Foreskin keratinocyte (primary cell): ENCODE measurements at places on chromosomes 1 and 21.
A peak's percentile ranks its signal among the peaks of the same experiment; 100 is the strongest.

DNA sequence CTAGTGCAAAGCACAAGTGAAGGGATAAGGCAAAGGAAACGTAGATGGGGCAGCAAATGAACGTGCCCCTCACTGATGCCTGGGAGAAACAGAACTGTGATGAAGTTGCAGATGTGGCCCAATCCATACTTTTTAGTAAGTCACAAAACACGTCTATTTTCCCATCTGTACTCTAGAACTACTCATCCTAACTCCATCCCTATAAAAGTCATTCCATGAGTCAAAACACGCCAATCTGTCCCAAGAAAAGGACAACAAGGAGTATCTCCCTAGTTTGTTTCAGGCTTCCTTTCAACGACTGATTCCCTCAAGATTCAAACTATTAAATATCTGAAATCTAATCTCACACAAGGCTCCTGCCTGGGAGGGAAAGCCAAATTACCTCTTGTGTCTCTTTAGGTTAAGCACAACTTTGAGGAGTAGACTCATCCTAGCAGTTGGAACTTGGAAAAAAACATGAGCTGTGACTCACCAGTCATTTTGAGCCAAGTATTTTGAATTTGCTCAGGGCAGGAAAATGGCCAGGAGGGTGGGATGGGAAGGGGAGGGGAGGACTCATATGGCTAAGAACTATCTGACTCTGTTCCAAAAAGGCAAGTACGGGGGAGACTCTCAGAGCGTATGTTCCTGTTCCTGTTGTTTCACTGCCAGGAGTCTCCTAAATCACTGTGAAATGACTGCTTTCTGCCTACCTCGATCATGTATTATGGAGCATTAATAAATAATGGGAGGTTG lies 214.5 kb upstream of the CAMK1G start:
- DNase-seq, result peak; percentile 93

- peak; percentile 75 for DNase-seq
Observed at GRCh38 chr1:51061231-51061918, 40.7 kb upstream of the C1orf185 start.

DNA sequence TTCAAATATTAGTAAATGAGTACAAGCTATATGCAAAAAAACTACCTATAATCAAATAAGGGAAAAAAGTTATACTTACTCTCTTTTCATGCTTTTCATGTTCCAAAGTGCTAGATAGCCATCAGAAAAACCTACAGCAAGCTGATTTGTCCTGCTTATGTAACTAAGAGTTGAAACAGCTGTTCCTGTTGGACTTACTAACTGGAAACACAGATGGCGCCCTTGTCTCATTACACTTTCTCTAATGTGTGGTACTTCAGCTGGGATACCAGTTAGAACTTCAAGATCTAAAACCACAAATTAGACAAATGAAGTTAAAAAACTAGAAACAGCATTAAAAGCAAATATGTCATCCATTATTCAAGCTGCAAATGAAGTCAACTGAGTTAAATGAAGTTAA lies 24.3 kb downstream of the AHCTF1 start:
- no peak for DNase-seq

DNA sequence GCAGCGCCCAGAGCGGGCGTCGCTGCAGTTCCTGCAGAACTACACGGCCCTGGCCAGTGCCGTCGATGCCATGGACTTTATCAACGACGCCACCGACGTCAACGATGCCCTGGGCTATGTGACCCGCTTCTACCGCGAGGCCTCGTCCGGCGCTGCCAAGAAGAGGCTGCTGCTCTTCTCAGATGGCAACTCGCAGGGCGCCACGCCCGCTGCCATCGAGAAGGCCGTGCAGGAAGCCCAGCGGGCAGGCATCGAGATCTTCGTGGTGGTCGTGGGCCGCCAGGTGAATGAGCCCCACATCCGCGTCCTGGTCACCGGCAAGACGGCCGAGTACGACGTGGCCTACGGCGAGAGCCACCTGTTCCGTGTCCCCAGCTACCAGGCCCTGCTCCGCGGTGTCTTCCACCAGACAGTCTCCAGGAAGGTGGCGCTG lies 22.0 kb downstream of the COL6A1 start:
- no peak for DNase-seq

DNA sequence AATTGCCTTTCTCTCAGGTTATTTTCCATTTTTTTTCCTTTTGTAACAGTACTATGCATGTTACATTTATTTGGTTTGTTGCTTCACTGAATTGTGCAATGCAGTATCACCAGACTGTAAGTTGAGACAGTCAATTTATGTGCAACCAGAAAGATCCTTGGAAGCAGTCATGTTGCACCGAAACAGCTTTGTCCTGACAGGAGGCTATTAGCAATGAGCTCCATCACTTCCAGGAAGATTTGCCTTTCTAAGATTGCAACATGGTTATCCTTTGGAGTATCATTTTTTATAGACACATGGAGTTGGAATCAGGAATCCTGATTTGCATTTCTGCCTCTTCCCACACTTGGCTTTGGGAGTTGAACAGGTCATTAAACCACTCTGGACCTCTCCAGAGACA lies 84.5 kb upstream of the ST6GALNAC5 start:
- DNase-seq, result no peak

DNA sequence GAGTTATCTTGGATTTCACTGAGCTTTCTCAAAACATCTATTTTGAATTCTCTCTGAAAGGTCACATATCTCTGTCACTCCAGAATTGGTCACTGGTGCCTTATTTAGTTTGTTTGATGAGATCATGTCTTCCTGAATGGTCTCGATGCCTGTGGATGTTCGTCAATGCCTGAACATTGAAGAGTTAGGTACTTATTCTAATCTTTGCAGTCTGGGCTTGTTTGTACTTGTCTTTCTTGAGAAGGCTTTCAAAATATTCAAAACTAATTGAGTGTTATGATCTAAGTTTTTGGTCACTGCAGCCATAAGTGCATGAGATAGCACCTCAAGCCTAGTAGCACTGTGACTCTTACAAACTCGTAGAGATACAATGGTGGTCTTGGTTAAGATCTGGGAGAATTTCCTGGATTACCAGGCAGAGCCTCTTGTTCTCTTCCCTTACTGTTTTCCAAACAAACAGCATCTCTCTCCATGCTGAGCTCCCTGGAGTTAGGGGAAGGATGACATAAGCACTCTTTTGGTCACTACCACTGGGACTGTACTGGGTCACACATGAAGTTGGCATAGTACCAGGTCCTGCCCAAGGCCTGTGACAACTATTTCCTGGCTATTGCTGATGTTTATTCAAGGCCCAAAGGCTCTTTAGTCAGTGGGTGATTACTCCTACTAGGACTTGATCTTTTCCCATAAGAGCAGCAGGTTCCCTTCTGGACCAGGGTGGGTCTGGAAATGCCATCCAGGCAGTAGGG lies 25.6 kb downstream of the SLC22A15 start:
- DNase-seq, result peak; percentile 69

- DNase-seq, result no peak
Observed at GRCh38 chr1:156024801-156025200, 4.0 kb upstream of the SSR2 start.

- no peak for DNase-seq
Observed at GRCh38 chr1:196423612-196424011, 184.6 kb downstream of the KCNT2 start.

DNA sequence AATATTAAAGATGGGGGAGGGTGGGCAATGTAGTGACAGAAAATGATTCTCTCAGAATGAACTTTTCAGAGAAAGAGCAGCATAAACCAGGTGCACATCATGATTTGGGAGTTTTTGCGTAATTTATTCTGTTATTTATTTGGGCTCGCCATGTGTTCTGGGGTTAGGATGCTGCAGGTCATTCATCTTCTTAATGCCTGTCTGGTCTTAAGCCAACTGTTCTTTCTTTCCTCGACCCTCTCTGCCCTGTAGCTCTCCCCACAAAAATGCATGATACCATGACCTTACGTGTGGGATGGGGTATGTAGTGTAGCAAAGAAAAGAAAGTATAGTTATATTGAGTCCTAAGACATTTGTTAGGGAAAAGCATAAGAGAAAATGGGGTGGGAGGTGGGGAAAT lies 12.3 kb upstream of the TARS2 start:
- no peak for DNase-seq

DNA sequence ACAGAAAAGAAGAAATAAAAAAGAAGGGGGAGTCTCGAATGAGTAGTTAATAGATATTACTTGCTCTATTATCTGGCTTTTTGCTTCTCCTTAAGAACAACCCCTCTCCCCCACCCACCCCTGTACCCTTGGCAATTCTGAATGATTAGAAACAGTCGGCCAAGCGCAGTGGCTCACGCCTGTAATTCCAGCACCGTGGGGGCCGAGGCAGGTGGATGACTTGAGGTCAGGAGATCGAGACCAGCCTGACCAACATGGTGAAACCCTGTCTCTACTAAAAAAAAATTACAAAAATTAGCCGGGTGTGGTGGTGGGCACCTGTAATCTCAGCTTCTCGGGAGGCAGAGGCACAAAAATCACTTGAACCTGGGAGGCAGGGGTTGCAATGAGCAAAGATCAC lies 42.7 kb downstream of the GATAD2B start:
- no peak for DNase-seq

GRCh38 chr1:211643324-211644212 lies 31.9 kb downstream of the NEK2 start:
- peak; percentile 48 for DNase-seq

DNA sequence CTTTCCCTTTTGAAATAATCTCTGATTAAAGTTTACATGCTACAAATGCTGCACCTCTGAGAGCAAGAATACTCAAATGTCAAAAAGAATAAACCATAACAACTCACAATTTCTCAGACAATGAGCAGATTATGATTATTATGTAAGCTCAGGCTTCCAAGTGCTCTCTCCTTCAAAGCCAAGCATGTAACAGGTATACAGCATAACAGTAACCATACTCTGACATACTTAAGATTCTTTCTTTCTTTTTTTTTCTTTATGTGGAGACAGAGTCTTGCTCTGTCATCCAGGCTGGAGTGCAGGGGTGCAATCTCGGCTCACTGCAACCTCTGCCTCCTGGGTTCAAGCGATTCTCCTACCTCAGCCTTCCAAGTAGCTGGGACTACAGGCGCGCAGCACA lies 155.4 kb downstream of the EIF4G3 start:
- DNase-seq, result no peak

- DNase-seq, result peak; percentile 56
Observed at GRCh38 chr21:32256873-32257620, 21.8 kb downstream of the MIS18A start.

DNA sequence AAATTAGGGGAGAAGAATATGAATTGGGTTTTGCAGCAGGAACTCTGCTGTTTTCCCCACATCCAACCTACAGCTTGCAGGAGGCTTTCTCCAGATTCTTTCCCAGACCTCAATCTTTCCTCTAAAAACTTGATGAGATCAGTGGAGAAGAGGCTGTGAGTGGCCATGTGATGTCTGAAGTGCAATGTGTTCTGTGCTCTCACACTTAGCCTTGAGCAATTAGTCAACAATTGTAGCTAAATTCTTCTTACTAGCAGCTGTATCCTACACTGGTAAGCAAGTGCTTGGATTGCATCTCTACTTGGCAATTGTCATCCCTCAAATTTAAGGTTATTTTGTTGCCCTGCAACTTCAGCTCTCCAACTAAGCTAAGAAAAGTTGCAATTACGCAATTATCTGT lies 807.3 kb upstream of the RGS18 start:
- DNase-seq, result no peak

DNA sequence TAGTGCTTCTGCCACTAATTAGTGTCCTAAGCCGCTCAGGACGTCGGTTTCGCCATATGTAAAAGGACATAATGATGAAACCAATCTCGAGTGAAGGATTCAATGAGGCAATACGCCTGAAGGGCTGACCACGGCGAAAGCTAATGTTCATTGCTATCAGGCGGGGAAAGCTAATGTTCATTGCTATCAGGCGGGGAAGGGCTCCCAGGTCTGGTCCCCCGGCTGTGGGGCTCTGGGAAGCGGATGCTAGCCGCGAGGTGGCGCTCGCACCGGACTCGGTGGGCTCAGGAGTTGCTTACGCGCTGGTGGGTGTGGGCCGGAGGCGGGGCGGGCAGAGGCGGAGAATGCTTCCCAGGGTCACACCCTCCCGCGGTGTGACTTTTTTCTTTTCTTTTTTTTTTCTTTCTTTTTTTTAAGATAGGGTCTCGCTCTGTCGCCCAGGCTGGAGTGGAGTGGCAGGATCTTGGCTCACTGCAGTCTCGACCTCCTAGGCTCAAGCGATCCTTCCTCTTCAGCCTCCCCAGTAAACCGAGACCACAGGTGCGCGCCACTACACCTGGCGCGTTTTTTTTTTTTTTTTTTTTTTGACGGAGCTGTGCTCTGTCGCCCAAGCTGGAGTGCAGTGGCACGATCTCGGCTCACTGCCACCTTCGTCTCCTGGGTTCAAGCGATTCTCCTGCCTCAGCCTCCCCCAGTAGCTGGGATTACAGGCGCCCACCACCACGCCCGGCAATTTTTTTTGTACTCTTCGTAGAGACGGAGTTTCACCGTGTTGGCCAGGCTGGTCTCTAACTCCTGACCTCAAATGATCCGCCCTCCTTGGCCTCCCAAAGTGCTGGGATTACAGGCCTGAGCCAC lies 1.1 kb upstream of the PEAR1 start:
- peak; percentile 58 for DNase-seq

DNA sequence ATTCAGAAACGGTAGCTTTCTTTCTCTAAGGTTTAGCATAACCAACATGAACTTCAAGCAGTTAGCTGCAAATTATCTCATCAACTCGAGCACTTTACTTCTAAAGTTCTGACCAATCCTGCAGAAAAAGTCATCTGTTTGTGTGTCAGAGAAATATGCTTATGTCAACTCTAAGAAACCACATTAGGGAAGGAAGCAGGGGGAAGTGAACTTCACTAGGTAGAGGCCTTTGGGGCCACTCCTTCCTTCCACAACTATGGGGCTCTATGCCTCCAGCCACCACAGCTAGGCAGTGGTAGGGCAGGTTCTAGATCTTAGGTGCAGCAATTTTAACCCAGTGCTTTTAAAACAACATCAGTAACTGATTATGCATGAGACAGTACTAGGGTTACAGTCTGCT lies 375.9 kb downstream of the DSCAM start:
- no peak for DNase-seq

DNA sequence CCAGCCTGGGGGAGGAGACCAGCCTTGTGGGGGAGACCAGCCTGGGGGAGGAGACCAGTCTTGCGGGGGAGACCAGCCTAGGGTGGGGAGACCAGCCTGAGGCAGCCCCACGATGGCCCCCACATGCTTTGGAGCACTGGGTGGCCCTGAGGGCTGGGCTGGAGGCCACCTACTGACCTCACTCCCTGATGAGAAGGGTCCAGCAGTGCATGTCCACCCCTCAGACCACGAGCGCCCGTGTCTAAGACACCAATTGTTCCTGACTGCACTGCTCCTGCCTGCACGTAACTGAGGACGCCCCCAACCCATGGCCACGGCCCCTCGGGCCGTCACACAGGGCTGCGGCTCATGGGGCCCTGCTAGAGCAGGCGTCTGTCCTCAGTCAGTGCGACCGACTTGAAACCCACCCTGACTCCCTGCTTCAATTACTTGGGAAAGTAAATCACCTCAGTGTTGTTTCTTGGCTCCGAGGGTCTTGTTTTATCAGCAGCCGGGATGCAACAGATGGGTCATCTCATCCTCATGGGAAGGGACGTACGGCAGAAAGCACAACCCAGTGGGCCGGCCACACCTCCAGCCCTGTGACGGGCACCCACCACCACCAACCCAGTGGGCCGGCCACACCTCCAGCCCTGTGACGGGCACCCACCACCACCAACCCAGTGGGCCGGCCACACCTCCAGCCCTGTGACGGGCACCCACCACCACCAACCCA lies at the start of gene SPATC1L:
SPATC1L (minus strand) TSS at position 550 of the 715 bp plus-strand sequence. CDS start 1,643 bp downstream, outside the sequence.
- DNase-seq, result peak; percentile 46
